Kidney (tissue), 22 donors: ENCODE measurements at places on chromosomes 3 and 15. TPM values are rescaled to one million over a fixed set of nuclear protein-coding genes. Genes with fewer than 3 reads are reported as not detected.

DNA sequence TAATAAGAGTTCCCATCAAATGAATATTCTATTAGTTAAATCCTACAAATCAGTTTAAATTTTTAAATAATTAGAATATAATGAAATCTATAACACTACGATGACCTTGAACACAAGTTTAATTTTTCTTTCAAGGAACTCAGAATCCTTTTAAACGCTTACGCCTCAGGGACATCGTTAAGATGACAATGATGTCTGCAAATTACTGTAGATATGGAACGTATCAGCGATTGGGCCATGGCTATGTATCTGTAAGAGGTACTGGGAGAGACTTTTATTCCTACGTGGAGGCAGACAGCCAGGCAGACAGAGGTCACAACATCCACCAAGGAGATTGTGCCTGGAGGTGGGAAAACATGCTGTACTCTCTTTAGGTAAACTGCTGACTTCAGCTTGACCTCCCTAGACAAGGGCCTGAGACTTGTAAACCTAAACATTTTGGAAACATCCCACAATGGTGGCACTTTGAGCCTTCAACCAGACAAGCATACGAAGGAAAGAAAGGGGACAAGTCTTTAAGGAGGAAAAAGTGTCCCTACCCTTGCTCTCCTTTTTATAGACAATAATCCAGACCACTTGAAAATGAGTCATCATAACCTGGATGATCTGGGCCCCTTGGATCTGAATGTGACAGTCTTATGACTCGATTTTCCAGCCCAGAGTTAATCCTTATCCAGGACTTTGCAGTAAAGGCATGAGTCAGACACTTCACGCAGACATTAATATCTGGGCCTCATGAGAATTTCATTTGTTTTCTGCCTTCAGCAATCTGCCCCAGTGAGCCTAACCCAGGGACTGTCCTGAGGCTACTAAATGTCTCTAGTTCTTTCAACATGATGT lies 6.8 kb upstream of the LDHAL6B start:
- no peaks in the 10 kb centered on the region for H3K4me1 ChIP-seq
- peaks cover 23% of the 10 kb centered on the region for H3K36me3 ChIP-seq
- no peak overlapping the region for H3K27ac ChIP-seq
- H3K4me3 ChIP-seq: no peak overlapping the region

GRCh38 chr3:109532257-109533216 lies 195.2 kb upstream of the DPPA4 start:
- H3K4me1 ChIP-seq: no peaks in the 10 kb centered on the region
- no peaks in the 10 kb centered on the region for H3K27me3 ChIP-seq
- no peaks in the 10 kb centered on the region for H3K36me3 ChIP-seq

GRCh38 chr15:57097246-57097645 lies 178.8 kb downstream of the TCF12 start:
- H3K4me3 ChIP-seq: no peak overlapping the region
- no peaks in the 10 kb centered on the region for H3K36me3 ChIP-seq
- no peaks in the 10 kb centered on the region for H3K27me3 ChIP-seq
- H3K4me1 ChIP-seq: no peaks in the 10 kb centered on the region

The SMCO1 gene
- total RNA-seq: not detected

GRCh38 chr3:42640771-42641370 lies 12.6 kb upstream of the ZBTB47 start:
- no peak for DNase-seq
- no peaks in the 10 kb centered on the region for H3K27me3 ChIP-seq
- H3K27ac ChIP-seq: no peak overlapping the region
- no peak overlapping the region for H3K4me3 ChIP-seq
- no peaks in the 10 kb centered on the region for H3K4me1 ChIP-seq
- H3K36me3 ChIP-seq: peaks cover 71% of the 10 kb centered on the region

GRCh38 chr15:36004891-36005490 lies 459.0 kb upstream of the DPH6 start:
- H3K4me1 ChIP-seq: no peaks in the 10 kb centered on the region
- no peak overlapping the region for H3K4me3 ChIP-seq
- DNase-seq: no peak
